ENCODE measurements at places on chromosomes 7 and 10.

DNA sequence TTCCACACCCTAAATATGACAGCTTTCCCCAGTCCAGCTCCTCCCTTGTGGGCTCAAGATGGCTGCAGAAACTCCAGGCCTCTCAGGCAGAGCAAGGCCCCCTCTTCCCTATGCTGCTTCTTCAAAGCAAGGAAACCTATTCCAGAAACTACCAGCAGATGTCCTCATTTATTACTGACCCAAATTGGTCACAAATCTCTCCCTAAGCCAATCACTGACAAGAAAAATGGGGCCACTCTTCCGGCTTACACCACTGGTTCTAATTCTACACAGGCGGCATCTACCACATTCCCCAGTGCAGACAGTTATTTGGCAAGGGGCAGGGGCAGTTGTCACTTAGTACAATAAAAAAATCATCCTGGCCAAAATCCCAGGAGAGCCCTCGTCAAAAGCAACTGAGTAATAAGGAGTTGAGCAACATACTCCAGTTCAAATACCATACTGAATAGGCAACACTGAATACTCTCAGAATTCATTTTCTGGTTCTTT is 150.4 kb downstream of the SFMBT2 start:
- peaks cover 39% of the 10 kb centered on the region for H3K4me1 ChIP-seq
- no peak overlapping the region for H3K4me3 ChIP-seq
- no peaks in the 10 kb centered on the region for H3K27me3 ChIP-seq
- no peaks in the 10 kb centered on the region for H3K36me3 ChIP-seq

- DNase-seq: peak; percentile 40
- no peak overlapping the region for H3K4me3 ChIP-seq
- H3K27ac ChIP-seq: no peak overlapping the region
- peaks cover 12% of the 10 kb centered on the region for H3K27me3 ChIP-seq
- no peaks in the 10 kb centered on the region for H3K4me1 ChIP-seq
Measured at GRCh38 chr7:151020231-151020630, 4.1 kb downstream of the ATG9B start.

- no peak overlapping the region for H3K27ac ChIP-seq
- no peak overlapping the region for H3K4me3 ChIP-seq
- no peaks in the 10 kb centered on the region for H3K36me3 ChIP-seq
- no peaks in the 10 kb centered on the region for H3K27me3 ChIP-seq
- H3K4me1 ChIP-seq: no peaks in the 10 kb centered on the region
Measured at GRCh38 chr7:149881328-149882247, 7.8 kb downstream of the ATP6V0E2 start.

DNA sequence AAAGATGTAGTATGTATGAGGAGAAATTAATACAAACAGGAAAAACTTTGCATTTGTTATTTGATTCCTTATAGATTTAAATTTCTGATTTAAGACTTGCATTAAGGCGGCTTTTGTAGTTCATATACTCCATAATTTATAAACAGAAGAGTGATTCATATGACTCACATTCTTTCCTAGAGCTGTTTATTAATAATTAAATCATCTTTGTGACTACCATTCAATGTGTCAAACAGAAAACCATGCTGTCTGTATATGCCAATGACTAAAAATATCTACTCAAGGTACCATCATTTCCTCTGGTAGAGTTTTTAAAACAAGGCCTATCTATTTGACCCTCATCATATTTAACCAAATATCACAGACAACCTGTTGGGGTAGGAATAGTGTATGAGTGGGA is 501.7 kb downstream of the PARD3 start:
- no peak overlapping the region for H3K4me3 ChIP-seq
- peaks cover 16% of the 10 kb centered on the region for H3K36me3 ChIP-seq
- no peak overlapping the region for H3K27ac ChIP-seq

DNA sequence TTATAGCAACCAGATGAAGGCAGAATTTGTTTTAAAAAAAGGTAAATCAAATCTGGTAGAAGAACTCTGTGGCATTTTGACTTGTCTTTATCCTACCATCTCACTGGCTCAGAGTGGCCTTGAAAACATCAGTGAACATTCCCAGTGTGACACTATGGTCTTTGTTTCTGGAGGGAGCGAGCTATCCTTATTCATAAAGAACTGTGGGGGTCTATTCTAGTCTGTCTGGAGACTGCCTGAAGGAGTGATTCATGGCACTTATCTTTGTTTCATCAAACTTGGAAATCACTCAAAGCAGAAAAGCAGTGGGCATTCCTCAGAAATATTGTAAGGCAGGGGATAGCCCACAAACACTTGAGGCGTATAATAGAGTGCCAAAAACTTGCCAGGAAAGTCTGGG is 719.1 kb downstream of the PCDH15 start:
- no peak for DNase-seq
- no peak overlapping the region for H3K4me3 ChIP-seq
- H3K4me1 ChIP-seq: no peaks in the 10 kb centered on the region
- H3K27ac ChIP-seq: no peak overlapping the region

DNA sequence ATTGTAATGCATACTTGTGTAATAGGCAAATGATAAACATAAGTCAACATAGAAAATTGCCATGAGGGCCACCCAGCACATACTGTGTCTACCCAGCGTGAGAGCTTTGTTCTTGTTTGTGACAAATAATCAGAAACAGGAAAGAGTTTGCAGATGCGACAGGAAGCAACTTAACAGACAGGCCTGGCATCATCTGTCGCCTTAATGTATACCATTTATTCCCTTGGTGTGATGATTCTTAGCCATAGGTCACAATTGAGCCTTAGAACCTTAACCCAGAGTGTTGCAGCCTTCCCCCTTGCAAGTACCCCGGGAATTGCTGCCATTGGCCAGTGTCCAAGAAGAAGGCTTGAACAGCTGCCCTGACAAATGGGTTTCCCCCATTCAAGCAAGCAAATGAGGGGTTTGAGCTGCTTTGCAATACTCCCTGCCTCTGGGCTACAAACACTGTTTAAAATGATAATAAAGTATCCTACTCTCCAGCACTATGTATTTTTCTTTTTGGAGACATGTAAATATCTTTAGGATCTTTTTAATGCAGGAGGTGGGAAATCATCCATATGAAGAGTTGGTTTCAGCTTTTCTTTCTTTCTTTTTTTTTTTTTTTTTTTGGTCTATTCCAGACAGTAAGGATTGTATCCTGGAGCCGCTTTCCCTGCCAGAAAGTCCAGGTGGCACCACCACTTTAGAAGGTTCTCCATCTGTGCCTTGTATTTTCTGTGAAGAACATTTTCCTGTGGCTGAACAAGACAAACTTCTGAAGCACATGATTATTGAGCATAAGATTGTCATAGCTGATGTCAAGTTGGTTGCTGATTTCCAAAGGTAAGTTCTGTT is 80.0 kb downstream of the ZNF277 start:
- no peak for DNase-seq
- peaks cover 12% of the 10 kb centered on the region for H3K4me1 ChIP-seq
- no peak overlapping the region for H3K4me3 ChIP-seq
- no peaks in the 10 kb centered on the region for H3K27me3 ChIP-seq
- H3K27ac ChIP-seq: no peak overlapping the region
- no peaks in the 10 kb centered on the region for H3K36me3 ChIP-seq

GRCh38 chr7:101442426-101443070 is 79.9 kb downstream of the COL26A1 start:
- H3K4me3 ChIP-seq: no peak overlapping the region
- H3K36me3 ChIP-seq: no peaks in the 10 kb centered on the region
- no peak overlapping the region for H3K27ac ChIP-seq
- no peak for DNase-seq
- H3K27me3 ChIP-seq: no peaks in the 10 kb centered on the region

DNA sequence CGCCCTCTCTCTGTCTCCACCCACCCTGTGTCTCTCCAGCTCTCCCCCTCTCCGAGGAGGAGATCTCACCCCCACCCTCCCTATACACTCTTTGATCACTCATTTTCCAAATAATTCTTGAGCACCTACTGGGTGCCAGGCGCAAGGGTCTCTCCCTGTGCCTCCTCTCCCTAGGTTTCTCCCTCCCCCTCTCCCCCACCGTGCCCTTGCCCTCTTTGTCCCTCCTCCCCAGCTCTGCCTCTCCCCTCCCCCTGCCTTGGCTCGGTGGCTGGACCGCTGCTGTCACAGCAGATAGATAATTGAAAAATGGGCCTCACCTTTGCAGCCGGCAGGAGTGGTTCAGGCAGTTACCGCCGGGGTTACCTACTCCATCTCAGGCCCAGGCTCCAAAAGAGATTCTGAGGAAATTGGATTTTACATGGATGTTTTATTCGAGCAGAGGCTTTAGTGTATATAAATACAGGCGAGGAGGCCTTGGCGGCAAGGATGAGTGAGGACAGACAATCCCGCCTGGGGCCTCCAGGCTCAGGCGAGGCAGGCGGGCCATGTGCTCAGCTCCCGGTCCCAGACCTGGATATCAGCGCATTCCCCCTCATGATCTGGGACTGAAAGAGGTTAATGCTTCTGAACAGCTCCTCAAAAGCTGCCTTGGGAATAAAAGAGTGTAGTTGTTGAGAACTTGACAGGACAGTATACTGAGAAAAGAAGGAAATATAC is 60.8 kb upstream of the BTRC start:
- DNase-seq: no peak
- H3K36me3 ChIP-seq: no peaks in the 10 kb centered on the region
- H3K27ac ChIP-seq: no peak overlapping the region
- no peaks in the 10 kb centered on the region for H3K4me1 ChIP-seq

- H3K4me3 ChIP-seq: no peak overlapping the region
- peaks cover 5% of the 10 kb centered on the region for H3K4me1 ChIP-seq
- H3K27me3 ChIP-seq: no peaks in the 10 kb centered on the region
- H3K27ac ChIP-seq: no peak overlapping the region
- H3K36me3 ChIP-seq: no peaks in the 10 kb centered on the region
Measured at GRCh38 chr10:35855155-35855947, 213.3 kb upstream of the FZD8 start.

GRCh38 chr7:67781841-67782240 is 785.2 kb downstream of the TYW1 start:
- no peak overlapping the region for H3K4me3 ChIP-seq
- no peak overlapping the region for H3K27ac ChIP-seq
- DNase-seq: no peak
- no peaks in the 10 kb centered on the region for H3K36me3 ChIP-seq
- no peaks in the 10 kb centered on the region for H3K27me3 ChIP-seq

GRCh38 chr10:79002336-79002735 is 66.4 kb upstream of the ZMIZ1 start:
- H3K36me3 ChIP-seq: no peaks in the 10 kb centered on the region
- H3K27me3 ChIP-seq: no peaks in the 10 kb centered on the region
- H3K4me1 ChIP-seq: no peaks in the 10 kb centered on the region
- no peak for DNase-seq
- H3K27ac ChIP-seq: no peak overlapping the region
- H3K4me3 ChIP-seq: no peak overlapping the region

GRCh38 chr10:34773636-34774630 is 41.2 kb downstream of the PARD3 start:
- no peak for DNase-seq
- H3K4me1 ChIP-seq: peaks cover 20% of the 10 kb centered on the region
- H3K4me3 ChIP-seq: no peak overlapping the region
- H3K36me3 ChIP-seq: no peaks in the 10 kb centered on the region
- no peaks in the 10 kb centered on the region for H3K27me3 ChIP-seq

- peaks cover 15% of the 10 kb centered on the region for H3K27me3 ChIP-seq
- DNase-seq: no peak
Measured at GRCh38 chr7:133167300-133167699, 85.4 kb upstream of the CHCHD3 start.

DNA sequence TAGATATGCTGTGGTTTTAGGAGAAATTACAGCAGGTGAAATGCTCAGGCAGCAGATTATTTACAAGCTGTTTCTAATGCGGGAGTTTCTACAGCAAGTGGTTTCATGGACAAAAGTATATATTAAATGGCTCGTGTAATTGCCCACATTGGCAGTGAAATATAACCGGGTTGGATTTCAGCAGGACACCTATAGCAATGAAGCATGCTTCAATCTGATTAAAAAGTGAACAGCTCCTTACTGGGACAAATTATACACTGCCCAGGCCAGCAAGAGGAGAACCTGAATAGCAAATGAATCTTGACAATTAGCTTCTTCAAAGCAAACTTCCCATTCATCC is 35.2 kb upstream of the LYZL1 start:
- no peak for DNase-seq
- H3K27ac ChIP-seq: no peak overlapping the region
- H3K4me3 ChIP-seq: no peak overlapping the region

GRCh38 chr10:88978463-88978862 is 12.1 kb upstream of the FAS start:
- no peak for DNase-seq
- H3K27me3 ChIP-seq: no peaks in the 10 kb centered on the region
- no peaks in the 10 kb centered on the region for H3K36me3 ChIP-seq
- no peaks in the 10 kb centered on the region for H3K4me1 ChIP-seq
- H3K27ac ChIP-seq: no peak overlapping the region
- no peak overlapping the region for H3K4me3 ChIP-seq

GRCh38 chr10:104767745-104768144 is 126.7 kb downstream of the SORCS3 start:
- H3K4me1 ChIP-seq: no peaks in the 10 kb centered on the region
- no peak for DNase-seq
- no peak overlapping the region for H3K4me3 ChIP-seq
- H3K36me3 ChIP-seq: no peaks in the 10 kb centered on the region

DNA sequence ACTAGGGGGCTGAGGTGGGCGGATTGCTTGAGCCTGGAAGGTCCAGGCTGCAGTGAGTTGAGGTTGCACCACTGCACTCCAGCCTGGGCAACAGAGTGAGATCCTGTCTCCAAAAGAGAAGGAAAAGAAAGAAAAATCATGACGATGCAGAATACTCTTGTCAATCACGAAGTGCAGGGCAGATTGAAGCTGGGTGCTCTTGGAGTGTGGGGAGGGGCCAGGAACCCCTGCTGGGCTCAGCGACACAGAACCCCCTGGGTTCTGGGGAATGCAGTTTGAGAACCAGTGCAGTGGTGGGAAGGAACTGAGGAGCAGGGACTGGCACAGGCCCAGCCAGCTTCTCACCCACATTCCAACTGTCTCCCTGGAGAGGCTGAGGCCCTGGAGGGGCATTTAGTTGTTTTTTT is 10.8 kb upstream of the INTS1 start:
- H3K27me3 ChIP-seq: no peaks in the 10 kb centered on the region
- no peaks in the 10 kb centered on the region for H3K36me3 ChIP-seq
- no peak overlapping the region for H3K27ac ChIP-seq
- peaks cover 7% of the 10 kb centered on the region for H3K4me1 ChIP-seq

DNA sequence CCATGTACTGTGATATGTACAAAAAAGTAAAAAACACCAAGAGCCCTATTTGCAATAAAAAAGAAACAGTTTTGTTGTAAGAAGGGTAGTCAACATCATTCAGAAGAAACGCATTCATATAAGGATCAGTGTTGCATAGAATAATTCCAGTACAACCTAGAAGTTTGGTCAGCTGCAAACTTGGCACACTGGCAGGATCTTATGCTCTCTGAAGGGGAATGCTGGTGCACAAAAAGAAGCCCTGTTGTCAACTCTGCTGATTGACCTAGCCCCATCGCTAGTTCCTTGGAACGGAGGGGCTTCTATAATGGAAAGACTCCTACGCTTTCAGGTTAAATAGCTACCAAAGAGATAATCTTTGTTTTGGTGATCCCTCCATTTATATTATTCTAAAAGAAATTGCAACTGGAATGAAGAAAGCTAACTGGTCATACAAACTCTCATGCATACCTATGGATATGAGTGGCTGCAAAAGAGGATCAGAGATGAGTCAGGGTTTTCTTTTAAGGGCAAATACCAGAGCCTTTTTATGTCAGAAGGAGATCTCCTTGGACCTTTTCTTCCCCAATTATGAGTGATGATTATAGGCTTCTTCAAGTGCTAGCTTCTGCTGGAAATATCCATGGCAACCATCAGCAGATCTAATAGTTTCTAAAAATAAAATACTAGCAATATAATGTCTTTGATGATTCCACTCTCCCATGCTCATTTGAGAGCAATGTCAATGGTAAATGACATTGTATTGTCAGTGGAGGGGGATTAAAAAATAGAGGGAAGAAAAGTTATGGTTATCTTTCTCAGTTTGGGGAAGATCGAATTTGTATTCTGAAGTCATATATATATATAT is 312.4 kb upstream of the CACNA2D1 start:
- no peak overlapping the region for H3K4me3 ChIP-seq
- no peaks in the 10 kb centered on the region for H3K4me1 ChIP-seq
- H3K36me3 ChIP-seq: no peaks in the 10 kb centered on the region

Data from RWPE2 (cell line).